ENCODE measurements at places on chromosomes 3 and 15. TPM values are rescaled to one million over a fixed set of nuclear protein-coding genes. Genes with fewer than 3 reads are reported as not detected.

DNA sequence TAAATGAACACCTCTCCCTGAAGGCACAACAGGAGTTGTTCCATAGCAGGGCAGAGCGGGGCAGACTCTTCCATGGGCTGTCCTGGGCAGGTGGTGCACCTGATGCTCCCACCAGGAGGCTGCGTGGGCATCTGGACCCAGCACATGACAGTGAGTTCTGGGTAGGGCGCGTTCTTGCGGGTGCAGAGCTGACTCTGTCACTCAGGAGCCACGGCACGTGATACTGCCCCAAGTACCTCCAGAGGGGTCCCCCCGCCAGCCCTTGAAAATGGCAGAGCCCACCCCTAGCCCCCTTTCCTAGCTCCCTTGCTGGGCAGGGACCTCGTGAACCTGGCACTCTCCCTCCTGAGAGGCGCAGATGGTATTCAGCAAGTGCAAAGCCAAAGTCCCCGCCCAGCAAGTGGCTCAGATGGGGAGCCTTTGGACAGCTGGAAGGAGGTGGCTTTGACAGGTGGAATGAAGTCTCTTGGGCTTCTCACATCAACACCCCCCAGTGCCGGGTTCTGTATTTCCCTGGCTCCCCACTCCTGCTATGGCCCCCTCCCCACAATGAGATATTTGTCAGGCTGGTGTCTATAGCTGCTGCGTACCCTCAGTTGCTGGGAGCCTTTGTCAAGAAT is 172.1 kb downstream of the TBC1D2B start:
- no peak for DNase-seq

The LRRC31 gene
- total RNA-seq, result not detected

GRCh38 chr3:130669740-130670139 is 76.9 kb downstream of the PIK3R4 start:
- DNase-seq, result no peak

The SEMA3B gene
- 22.5 TPM for total RNA-seq

DNA sequence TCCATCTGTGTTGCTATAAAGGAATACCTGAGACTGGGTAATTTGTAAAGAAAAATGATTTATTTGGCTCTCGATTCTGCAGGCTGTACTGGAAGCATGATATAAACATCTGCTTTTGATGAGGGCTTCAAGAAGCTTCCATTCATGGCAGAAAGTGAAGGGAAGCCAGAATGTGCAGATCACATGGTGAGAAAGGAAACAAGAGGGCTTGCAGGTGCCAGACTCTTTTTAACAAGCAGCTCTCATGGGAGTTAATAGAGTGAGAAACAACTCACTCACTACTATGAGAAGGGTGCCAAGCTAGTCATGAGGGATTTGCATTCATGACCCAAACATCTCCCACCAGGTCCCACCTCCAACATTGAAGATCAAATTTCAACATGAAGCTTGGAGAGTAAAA is 247.2 kb downstream of the ZIC4 start:
- DNase-seq, result no peak

GRCh38 chr3:177379045-177379444 is 181.8 kb upstream of the TBL1XR1 start:
- no peak for DNase-seq

- DNase-seq, result no peak
Measured at GRCh38 chr3:144923046-144923775, 951.6 kb downstream of the DIPK2A start.

The SEMA6D gene
- total RNA-seq, result 2.0 TPM

- DNase-seq, result peak; percentile 61
Measured at GRCh38 chr3:150349314-150350097, 58.6 kb upstream of the TSC22D2 start.

GRCh38 chr3:151827816-151828215 is 13.9 kb downstream of the AADAC start:
- peak; percentile 58 for DNase-seq

DNA sequence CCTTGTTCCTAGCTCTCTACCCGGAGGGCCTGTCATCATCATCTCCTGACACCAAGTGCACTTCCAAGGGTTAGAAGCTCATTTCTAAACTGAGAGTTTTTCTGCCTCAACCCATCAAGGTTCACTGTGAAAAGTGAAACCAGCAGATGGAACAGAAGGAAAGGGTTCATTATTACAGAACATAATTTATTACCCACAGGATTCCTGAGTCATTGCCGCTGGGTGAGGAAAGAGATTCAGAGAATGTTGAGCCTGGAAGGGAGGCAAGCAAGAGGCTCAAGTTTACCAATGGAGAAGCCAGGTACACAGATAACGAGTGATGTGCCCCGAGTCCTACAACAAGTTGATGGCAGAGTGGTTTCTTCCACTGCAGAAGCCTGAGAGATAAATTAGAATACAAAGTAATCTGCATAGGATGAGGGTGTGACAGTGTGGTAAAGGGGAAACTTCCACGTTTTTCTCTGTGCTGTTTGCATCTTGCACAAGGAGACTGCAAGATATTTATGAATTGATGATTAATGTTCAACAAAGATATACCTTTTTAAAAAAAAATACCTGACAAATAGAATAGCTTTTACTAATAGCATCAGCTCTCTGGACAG is 80.5 kb upstream of the SETMAR start:
- DNase-seq, result no peak

GRCh38 chr3:172606021-172606420 is 82.8 kb upstream of the TNFSF10 start:
- DNase-seq, result peak; percentile 95

The ACAP2 gene
- 25.5 TPM for total RNA-seq

- DNase-seq, result no peak
Measured at GRCh38 chr3:53244271-53244670, 11.6 kb downstream of the TKT start.

GRCh38 chr3:67461667-67462142 is 192.7 kb downstream of the SUCLG2 start:
- peak; percentile 7 for DNase-seq

The CLEC3B gene
- total RNA-seq, result not detected

- peak; percentile 8 for DNase-seq
Measured at GRCh38 chr15:74657846-74658245, 38.0 kb downstream of the EDC3 start.

The RASGRF1 gene
- total RNA-seq, result 0.32 TPM

DNA sequence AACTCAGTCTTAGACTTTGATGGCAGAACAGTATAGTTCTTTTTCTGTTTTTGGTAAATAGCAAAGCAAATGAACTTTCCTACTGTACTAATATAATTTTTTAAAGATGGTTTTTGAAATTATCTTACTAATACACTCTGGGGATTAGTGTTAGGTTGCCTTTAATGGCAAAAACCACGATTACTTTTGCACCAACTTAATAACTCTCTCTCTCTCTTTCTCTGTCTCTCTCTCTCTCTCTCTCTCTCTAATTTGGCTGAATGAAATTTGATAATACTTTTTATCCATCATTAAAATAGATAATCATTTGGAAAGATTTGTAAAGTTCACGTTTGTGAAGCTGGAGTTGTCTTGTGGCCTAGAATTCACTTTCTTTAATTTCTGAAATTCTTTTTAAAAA is 257.8 kb downstream of the LPP start:
- DNase-seq, result no peak

DNA sequence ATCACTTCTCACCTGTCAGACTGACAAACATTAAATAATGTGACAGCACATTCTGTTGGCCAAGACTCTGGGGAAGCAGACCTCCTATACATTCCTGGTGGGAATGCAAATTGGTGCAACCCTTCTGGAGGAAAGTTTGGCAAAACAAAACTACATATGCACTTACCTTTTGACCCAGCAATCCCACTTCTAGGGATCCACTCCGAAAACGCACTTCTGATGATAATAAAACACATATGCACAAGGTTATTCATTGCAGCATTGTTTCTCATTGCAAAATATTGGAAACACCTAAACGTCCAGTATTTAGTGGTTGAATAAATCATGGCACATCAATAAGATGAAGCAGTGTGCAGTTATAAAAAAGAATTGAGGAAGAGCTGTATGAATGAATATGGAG is 145.5 kb upstream of the ABHD17C start:
- DNase-seq, result no peak

DNA sequence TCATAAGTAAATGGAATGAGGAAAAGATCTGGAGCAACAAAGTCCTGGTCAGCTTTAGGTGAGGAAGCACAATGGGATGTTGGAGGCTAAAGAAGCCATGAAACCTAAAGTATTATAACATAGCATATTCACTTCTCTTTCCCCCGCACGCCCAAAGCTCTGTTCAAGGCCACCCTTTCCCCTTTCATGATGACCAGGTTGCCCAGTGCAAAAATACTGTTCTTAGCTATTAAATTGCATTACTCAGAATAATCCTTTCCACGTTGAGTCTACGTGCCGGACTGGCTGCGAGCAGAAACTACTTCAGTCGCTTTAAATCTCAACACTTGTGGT is 589 bp upstream of the MAPKBP1 start:
- DNase-seq, result no peak

The SCAANT1 gene
- total RNA-seq, result not detected

GRCh38 chr3:69723389-69723788 is 15.9 kb upstream of the MITF start:
- peak; percentile 44 for DNase-seq

DNA sequence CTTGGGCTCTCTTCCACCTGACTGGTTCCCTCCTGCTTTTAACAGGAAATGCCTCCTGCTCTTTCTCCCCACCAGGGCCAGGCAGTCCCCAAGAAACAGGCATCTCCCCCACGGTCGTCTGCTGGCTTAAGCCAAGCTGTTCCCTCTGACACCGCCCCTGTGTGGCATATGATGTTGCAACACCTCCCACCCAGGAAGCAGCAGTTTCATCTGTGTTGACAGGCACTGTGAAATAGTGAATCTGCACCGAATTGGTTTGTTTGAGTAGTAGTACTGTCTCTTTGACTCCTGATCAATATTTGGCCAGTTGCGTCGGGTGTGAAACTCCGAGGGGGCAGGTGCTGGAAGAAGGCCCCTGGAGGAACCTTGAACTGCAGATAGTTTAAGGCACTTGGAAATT is 188.8 kb downstream of the FEZF2 start:
- DNase-seq, result peak; percentile 26

- no peak for DNase-seq
Measured at GRCh38 chr15:90561344-90562244, 31.9 kb downstream of the CRTC3 start.

- no peak for DNase-seq
Measured at GRCh38 chr15:77173487-77173886, 102.6 kb upstream of the TSPAN3 start.

The AGBL1 gene
- total RNA-seq, result not detected

DNA sequence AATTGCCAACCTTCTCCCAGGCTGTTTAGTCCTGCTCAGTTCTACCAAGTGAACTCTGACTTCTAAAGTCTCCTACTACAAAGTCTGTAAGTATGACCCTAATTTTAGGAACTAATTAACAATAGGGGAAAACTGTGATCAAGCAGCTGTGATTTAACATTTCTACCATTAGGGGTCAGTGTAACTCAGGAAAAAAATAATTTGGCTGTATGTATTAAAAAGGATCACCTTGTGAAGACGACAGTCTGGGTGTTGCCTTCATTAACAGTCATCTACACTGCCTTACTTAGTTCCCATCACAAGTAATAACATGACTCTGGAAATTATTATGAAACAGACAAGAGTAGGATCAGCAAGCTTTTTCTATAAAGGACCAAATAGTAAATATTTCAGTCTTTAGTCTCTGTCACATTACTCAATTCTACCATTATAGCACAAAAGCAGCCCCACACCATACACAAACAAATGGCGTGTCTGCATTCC is 4.2 kb upstream of the NPHP3 start:
- DNase-seq, result peak; percentile 54

The MAN2A2 gene
- 9.6 TPM for total RNA-seq

The PLOD2 gene
- 240 TPM for total RNA-seq

- DNase-seq, result no peak
Measured at GRCh38 chr3:65438096-65438495, 600.6 kb downstream of the MAGI1 start.

DNA sequence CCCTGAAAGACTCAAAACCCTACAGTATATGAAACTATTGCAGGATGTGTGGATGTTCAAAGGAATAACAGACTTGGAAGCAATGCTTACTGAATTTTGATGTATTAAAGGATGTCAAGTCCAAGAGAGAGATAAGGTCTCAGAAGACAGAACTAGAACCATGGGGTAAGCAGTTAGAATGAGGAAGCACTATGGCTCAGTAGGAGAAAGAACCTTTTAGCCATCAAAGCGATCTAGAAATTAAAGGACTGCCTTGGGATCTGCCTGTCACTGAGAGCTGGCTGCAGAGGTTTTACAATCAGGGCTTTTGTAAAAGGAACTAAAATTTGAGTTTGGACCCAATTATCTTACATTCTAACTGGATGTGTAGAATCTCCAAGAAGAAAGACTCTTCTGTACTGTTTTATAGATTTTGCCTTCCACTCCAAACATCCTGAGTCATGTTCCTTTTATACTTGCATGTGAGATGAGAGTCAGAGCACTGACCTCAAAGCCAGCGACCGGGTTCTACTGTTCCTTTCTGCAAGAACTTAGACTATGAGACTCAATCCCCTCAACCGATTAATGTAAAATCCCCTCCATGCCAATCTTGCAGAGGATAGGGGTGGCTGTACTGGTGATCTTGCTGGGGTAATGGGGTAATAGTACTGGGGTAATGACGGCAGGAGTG is 412.3 kb upstream of the TPRG1 start:
- DNase-seq, result no peak

The TRIM42 gene
- total RNA-seq, result not detected

GRCh38 chr3:53169045-53169831 is 8.2 kb downstream of the PRKCD start:
- peak; percentile 32 for DNase-seq
